ENCODE measurements at places on chromosomes 5 and 9.

DNA sequence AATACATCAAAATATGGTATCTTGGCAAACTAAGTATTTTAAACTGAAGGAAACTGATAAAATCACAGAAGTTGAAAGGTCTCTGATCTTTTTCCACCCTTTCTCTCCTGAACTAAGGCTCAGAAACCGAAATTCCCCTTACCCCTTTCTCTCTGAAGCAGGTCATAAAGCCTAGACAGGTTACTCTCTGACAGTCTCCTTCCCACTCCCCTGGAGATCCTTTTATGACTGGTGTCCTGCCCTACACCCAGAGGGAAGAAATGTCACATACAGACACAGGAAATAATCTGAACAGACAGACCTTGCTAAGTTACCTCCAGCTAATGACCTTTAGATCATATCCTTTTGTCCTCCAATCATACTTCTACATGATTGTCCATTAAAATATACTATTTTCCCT lies 127.4 kb downstream of the HCN1 start:
- DNase-seq = no peak

GRCh38 chr5:38847559-38848347 lies 1.9 kb downstream of the OSMR start:
- peak; percentile 44 for DNase-seq

DNA sequence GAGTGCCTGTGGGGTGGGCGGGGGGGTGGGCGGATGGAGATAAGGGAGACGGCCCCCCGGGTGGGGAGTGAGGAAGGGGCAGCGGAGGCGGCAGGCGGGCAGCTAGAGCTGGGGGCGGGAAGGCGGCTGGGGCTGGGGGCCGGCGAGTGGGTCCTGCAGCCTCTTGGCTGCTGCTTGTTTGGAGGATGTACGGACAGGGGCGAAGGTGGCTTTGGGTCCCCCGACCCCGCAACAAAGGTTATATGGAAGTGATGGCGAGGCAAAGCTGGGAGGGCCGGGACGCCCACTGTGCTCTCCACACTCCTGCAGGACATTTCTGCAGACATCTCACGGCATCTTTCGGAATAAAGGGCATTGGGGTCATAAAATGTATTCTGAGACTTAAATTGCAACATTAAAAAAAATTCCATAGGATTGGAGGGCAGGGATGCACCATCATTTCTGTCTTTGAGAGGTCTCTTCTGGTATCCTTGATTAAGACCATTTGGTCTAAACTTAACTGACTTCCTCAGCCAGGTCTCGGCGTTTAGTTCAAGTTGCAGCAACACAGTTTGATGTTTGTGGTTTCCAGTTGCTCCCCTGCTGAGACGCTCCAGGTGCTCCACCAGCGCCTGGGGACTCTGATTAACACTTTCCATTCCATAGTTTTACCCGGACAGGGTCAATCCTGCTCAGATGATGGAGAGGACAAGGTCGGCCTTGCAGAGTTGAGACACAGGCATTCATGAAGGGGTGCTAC lies 101.6 kb upstream of the SSBP2 start:
- DNase-seq = no peak

DNA sequence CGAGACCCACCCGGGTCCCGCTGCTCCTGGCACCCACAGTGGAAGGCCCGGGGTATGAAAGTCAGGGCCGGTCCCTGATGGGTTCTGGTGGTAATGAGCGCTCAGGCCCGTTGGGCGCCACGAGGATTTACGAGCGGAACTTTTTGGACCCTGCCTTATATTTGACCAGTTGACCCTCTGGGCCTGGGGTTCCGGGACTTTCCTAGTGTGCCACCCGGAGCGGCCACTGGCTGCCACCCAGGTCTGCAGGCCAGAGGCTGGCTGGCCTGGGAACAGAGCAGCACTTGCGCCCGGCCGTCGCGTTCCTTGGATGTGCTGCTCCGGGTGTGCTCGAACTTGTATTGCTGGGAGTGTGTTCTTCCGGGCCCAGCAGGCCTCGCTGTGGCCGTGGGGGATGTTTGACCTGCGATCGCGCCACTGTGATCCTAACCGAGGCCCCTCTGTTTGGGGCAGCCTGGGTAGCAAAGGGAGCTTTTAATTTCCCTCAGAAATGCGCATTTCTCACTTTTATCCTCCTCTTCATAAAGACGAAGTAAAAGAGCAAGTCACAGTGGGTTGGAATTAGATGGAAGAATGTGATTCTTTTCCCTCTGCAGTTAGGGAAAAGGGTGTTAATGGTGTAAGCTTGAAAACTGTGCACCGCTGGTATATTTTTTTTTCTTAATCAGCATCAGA lies 1.2 kb downstream of the F2RL1 start:
- no peak for DNase-seq

GRCh38 chr5:150161242-150162141 lies 5.1 kb upstream of the CDX1 start:
- peak; percentile 76 for DNase-seq

- peak; percentile 30 for DNase-seq
Measured at GRCh38 chr5:169169783-169170182, 131.2 kb downstream of the SLIT3 start.

DNA sequence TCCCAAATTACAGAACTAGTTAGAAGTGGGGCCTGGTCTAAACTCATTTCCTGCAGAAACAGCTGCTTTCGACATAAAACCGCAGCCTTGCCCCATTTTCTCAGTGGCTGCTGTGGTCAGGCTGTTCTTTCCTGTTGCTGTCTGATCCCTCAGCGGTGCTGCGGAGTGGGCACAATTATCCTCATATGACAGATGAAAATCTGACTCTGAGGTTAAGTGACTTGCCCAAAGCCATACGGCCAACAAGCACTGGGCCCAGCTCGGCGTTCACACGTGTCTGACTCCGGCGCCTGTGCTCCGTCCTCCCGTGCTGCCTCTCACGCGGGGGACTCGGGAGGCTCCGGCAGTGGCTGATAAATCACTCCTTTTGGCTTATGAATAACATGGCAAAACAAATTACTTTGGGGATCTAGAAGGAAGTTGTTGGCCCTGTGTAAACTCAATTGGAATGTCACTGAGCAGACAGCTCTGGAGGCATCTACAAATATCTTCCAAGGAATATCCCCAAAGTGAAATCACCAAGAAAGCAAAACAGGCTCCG lies 142.6 kb upstream of the LMX1B start:
- peak; percentile 93 for DNase-seq

DNA sequence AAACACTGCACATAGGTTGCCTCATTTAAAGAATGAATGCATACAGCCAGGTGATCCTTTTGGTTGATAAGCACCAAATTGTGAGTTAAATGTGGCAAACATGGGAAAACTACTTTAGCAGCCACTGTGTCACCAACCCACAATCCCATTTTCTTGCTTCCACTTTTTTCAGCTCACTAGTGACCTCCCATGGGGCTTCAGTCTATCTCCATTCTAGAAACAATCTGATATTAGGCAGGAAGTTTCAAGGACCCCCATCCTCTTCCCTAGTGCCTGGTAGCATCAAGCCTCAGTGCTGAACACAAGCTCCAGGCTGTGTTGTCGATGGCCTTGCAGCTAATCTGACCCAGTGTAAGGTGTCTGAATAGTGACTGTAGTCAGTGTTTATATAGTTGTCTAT lies 66.2 kb downstream of the PLPPR1 start:
- DNase-seq = no peak

GRCh38 chr5:167243463-167243862 lies 1048.0 kb upstream of the WWC1 start:
- DNase-seq = no peak

Measured in HT1080 (cell line).